ENCODE measurements at places on chromosomes 1 and 21.

- no peak for DNase-seq
Observed at GRCh38 chr1:30743584-30744059, 14.0 kb downstream of the LAPTM5 start.

DNA sequence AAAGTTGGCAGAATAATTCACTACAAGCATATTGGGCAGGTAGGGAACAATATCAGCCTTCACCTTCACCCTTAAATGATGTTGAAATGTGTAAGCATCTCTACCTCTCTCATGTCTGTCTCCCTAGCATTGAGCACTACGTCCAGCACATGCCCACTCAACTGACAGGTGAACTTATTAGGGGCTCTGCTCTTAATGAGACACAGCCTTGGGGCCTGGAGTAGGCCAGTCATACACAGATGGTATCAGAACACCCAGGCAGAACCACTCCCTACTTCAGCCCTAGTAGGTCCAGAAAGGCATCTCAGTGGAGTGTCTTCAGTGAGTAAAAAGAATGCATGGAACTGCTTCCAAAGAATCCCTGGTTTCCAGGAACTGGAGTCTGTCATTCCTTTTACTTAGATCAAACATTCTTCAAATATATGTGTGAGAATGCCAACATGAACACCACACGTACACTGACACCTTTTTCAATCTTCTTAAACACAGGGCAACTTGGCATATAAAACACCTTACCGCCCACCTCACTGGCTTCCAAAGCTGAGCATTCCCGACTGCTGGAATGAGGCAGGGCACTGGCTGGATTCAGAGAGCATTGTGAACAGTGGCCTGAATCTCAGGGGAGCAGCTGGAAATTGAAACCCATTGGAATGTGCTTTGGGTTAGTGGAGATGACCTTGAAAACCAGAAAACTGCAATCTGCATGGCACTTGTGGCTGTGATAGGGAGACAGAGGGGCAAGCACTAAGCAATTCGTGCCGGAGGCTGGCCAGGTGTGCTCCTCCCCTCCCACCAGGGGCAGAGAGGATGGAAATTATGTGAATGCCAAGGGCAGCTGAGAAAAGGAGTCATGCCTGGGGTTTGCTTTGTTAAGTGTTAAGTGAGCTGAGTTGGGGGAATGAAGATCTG lies 24.2 kb upstream of the HSD3B1 start:
- peak; percentile 27 for DNase-seq

- peak; percentile 45 for DNase-seq
Observed at GRCh38 chr1:20076710-20077461, 6.9 kb downstream of the PLA2G5 start.

DNA sequence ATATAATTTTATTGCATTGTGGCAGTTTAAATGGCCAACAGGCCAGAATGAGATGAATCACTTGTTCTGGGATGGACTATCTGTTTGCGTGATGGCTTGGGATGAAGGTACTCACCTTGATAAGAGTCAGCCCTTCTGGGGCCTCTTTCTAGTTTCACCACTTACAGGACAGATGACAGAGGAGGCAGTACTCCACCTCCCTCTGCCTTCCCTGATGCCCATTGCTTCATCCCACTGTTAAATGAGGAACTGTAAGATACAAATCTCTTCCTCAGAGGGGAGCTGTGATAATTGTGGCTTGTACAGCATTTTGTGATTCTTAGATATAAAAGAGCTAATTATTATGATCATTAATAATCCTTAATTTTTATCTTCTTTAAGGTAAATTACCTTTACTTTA lies 3.7 kb upstream of the TCHH start:
- no peak for DNase-seq

DNA sequence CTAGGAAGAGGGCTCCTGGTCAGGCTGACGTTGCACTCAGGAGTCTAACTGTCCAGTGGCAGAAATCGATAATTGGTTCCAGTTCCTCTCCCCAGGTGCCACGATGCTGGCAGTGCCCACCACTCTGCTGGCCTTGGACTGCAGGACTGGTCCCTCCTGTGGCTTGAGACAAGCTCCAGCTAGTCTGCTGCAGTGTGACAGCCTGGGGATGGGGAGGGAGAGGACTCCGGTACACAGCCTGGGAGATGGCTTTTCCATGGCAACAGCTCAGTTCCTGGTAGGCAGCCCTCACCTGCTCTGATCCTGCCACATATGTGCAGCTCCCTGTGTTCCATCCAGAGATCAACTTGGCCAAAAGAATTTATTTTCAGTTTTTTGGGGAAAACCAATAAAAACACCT lies 239.3 kb downstream of the KCNJ6 start:
- no peak for DNase-seq

GRCh38 chr21:16084776-16085364 lies 355.1 kb downstream of the USP25 start:
- no peak for DNase-seq

DNA sequence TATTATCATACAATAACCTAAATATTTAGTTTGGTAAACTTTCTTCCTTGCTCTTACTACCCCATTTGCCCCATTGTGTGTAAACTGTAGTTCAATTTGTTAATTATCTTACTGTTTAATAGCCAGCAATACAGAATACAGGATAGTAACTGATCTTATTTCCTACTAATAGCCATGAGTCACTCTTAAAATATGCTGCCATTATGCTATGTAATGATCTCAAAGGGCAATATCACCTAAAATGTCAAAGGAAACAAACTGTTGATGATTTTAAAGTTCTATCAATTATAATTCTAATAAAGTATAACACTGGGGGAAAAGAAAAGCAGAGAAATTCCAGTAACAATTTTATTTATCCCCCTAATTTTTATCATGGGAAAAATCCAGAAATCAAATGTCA lies 4.3 kb downstream of the SLC30A1 start:
- no peak for DNase-seq

GRCh38 chr1:57848406-57848805 lies 424.5 kb upstream of the DAB1 start:
- no peak for DNase-seq

- DNase-seq, result no peak
Observed at GRCh38 chr1:197144570-197145325, 1.7 kb downstream of the ASPM start.

- peak; percentile 93 for DNase-seq
Observed at GRCh38 chr1:201190624-201191051, at the start of gene IGFN1. TSS of gene IGFN1 (plus strand) at chr1:201190824. CDS start at chr1:201193294, 2,470 bp downstream.

- no peak for DNase-seq
Observed at GRCh38 chr1:232293361-232293760, 336.6 kb downstream of the SIPA1L2 start.

Measured in ELF-1 (cell line).